ENCODE measurements at places on chromosomes 4 and X.

DNA sequence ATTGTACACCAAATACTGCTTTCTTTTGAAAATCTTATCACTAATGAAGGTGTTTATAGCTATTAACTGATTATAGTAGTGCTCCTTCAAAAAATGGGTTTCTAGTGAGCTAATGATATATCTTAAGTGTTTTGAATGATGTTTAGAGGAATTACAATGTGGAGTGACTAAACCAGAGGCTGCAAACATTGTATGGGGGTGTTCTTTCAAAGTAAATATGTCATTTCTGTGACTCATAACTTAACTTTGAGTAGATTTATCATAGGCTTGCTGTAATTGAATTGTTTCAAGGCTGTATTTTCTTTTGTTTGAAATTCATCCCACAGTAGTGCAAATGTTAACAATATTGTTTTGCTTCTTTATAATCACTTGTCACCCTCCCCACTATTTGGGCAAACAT lies 141.6 kb downstream of the IL1RAPL2 start:
- no peak for DNase-seq

GRCh38 chrX:50456712-50457484 lies 13.7 kb downstream of the DGKK start:
- no peak for DNase-seq

DNA sequence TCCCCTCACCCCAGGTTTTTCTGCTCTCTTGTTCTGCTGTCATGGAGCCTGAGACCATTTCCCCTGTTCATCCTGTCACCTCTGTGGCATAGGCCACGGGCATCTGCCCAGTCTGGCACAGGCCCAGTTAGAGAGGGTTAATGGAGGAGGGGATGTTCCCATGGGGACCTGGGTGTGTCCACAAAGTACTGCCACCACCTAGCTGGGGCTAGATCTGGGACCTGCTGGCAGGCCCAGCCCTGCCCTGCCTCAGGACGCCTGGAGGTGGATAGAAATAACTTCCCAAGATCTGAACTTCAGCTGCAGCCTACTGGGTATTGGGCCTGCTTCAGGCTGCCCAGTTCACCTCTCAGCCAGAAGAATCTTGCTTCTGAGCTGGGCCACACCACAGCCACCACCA lies 13.5 kb downstream of the EFNB1 start:
- DNase-seq: no peak

DNA sequence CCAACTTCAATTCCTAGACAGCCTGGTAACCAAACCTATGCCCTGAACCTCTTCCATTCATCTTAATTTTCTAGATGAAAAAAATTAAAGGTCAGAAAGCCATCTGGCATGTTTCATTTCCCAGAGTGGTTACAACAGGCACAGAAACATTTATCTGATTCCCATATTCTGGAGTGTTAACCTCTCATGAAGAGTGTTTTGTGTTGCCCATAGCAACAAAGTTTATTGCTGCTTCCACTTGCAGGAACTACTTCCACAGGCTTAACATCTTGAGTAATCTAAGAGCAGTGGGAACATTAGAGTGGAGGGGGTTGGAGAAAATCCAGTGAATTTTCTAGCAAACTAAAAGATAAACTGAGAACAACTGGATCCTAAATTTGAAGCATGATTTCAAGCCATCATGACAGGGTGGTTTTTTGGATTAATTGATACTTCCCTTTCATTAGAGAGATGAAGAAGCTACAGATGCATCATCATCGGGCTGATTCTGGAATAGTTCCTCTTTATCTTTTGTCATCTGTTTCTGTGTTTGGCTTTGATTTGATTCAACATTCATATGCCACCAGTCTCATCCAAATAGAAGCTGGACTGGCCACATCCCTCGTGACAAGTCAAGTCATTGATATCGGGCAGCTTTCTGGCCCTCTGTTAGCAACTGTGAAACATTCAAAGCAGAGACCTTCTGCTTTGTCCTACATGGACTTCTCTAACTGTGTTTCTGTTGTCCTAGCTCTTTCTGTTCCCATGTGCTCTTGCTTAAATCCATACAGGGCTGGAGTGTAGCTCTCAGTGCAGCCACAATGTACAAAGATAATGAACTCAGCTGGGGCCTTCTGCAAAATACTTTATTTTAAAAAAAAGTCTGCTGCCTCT lies 167.3 kb downstream of the MID1IP1 start:
- DNase-seq: no peak

- DNase-seq: no peak
Observed at GRCh38 chr4:40575846-40576245, 53.8 kb downstream of the RBM47 start.

DNA sequence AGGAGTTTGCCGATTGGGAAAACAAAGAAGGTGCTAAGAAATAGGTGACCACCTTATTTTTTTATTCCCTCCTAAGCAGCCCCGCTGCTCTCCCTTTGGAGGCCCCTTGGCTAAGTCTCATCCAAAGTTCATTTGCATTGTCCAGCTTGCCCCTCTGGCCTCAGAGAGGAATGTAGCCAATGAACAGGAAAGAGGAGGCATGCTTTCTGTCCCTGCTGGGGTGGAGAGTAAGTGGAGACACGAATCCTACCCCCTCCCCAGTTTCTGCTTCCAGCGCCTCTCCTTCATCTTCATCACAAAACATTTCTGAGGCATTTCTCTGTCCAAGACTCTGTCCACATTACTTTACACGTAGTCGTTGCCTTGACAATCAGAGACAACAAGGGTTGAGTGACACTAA lies 38.7 kb downstream of the NLGN3 start:
- no peak for DNase-seq

DNA sequence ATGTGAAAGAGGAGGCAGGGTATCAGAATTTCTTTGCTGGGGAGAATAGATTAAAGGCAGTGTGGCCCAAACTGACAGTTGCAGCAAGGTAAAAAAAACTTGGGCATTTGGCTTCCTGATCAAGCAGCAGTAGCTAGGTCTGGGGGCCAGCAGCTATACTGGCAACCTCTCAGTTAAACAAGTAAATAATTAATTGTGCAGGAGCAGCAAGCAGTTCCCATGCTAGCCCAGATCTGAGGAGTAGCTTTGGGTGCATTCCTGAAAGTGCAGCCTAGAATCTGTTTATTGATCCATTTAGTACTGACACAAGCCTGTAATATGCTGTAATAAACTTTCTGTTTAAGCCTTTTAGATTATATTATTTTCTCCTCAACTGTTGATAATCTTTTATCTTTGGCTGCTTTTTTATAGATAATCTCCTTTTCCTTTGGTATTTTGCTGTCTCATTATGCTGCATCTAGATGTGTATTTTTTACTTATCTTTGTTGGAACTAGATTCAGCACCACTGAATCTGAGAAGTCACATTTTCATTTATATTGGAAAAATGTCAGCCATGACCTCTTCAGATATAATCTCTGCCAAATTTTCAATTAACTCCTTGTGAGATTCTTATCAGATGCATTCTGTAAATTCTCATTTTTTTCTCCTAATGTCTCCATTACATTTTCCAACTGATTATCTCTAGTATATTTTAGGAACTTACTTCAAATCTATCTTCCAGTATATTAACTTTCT lies 276.3 kb downstream of the STPG2 start:
- DNase-seq: no peak

DNA sequence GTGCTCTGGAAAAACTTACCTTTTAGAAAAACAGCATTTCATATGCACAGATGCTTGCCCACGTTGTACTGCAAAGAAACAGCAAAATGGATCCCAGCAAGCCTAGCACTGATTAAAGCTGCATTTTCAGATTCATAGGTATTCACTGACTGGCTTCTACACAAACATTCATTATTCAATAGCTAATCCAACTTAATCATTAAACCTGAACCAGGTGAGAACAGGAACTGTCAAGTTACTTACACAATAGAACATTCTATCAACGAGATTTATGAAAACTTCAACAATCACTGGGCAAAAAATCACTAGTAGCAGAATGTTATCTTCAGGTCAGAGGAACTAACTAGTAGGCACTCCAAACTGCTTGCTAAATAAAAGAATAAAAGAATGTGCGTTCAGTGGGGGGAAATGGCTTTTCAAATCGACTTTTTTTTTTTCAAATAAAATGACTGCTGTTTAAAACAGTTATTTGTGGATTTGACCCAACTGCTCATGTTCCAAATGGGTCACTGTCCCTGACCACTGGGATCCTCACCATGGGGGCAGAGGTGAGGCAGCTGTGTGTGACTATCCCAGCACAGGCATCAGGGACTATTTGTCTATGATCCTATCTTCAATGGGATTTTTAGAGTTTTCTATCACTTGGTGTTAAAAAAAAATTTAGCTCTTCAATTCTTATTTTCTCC lies 42.3 kb downstream of the STX18 start:
- no peak for DNase-seq

- no peak for DNase-seq
Observed at GRCh38 chr4:104022831-104023230, 303.0 kb upstream of the TACR3 start.
